ENCODE measurements at places on chromosomes 6 and 20.

- no peak overlapping the region for H3K27ac ChIP-seq
- no peak for DNase-seq
- no peak overlapping the region for H3K4me3 ChIP-seq
- H3K4me1 ChIP-seq = no peaks in the 10 kb centered on the region
These were observed 5.6 kb downstream of the SLC17A5 start for GRCh38 chr6:73648166-73648565.

GRCh38 chr20:50582092-50582491 is 71.9 kb downstream of the PTPN1 start:
- no peaks in the 10 kb centered on the region for H3K27me3 ChIP-seq
- no peak overlapping the region for H3K4me3 ChIP-seq
- DNase-seq = no peak
- H3K4me1 ChIP-seq = no peaks in the 10 kb centered on the region

- no peak for DNase-seq
- no peak overlapping the region for H3K4me3 ChIP-seq
- no peak overlapping the region for H3K27ac ChIP-seq
These were observed 89.4 kb upstream of the PAK5 start for GRCh38 chr20:9928281-9928737.

DNA sequence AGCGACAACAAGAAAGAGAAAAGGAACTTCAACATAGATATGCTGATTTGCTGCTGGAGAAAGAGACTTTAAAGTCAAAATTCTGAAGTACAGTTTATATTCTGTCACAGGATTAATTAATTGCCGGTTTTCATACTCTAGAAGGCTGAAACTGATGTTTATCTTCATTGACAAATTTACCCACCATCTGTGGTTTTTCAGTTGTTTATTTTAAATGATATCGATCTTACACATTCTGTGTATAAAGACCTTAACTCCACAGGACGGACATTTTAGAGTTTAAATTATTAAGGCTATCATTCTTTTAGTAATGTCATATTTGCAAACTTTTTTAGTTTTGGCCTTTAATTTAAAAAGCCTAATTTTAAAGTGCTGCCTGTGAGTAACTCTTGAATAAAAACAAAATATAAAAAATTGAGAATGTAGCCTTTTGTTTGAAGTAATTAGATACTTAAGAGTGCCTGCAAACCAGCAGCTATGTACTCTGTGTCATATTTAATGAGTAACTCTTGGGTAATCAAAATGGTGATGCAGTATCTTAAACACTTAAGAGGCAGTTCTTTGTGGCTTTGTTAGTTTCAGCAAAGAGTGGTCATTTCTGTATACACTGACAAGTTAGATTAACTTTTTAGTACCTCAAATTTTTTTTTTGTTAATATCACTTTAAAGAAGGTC is 59.3 kb downstream of the CDC5L start:
- no peaks in the 10 kb centered on the region for H3K27me3 ChIP-seq
- no peak overlapping the region for H3K4me3 ChIP-seq
- H3K27ac ChIP-seq = no peak overlapping the region
- no peak for DNase-seq
